ENCODE measurements at places on chromosomes 1 and 21.

DNA sequence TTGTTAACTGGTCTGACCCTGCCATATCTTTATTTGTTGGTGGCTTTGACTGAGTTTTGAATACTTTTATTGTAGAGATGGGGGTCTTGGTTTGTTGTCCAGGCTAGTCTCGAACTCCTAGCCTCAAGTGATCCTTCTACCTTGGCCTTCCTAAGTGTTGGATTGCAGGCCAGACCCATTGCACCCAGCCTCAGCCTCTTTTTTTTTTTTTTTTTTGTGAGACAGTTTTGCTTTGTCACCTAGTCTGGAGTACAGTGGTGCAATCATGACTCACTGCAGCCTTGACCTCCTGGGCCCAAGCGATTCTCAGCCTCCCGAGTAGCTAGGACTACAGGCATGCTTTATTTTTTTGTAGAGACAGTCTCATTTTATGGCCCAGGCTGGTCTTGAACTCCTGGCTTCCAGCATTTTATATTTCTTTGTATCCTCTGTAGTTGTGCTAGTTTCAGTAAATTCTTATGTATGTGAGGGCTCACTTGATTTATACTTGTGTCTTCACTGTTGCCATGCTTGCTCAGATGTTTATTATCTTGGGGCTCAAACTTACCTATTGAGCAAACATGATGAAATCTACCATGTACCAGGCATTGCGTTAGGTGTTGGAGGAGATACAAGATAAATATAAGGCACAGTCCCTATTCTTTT, 24.1 kb downstream of the THRAP3 start:
- no peak for DNase-seq

- DNase-seq = no peak
Measured at GRCh38 chr1:235953801-235954200, 87.1 kb upstream of the LYST start.

GRCh38 chr1:156489166-156489934, 11.2 kb downstream of the MEF2D start:
- DNase-seq = no peak

DNA sequence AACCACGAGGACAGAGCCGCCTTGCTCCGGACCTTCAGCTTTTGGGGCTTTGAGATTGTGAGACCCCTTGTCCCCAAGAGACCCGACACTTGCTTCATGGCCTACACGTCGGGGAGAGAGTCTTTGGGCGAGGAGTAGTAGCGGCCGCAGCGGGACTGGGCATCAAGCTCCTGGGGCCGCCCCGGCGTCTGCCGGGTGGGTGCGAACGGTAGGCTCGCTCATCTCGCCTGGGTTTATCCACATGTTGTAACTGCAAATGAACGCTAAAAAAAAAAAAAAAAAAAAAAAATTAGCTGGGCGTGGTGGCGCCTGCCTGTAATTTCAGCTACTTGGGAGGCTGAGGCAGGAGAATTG, 27.9 kb upstream of the RLF start:
- DNase-seq = no peak

GRCh38 chr1:69611316-69611715, 43.6 kb downstream of the LRRC7 start:
- no peak for DNase-seq

GRCh38 chr1:183365676-183366075, 52.5 kb downstream of the NMNAT2 start:
- DNase-seq = no peak

GRCh38 chr21:15534450-15534886, 195.3 kb upstream of the USP25 start:
- no peak for DNase-seq

- no peak for DNase-seq
Measured at GRCh38 chr1:94527447-94528031, 14.0 kb downstream of the F3 start.

GRCh38 chr1:17710889-17711576, 44.1 kb upstream of the ACTL8 start:
- DNase-seq = no peak

DNA sequence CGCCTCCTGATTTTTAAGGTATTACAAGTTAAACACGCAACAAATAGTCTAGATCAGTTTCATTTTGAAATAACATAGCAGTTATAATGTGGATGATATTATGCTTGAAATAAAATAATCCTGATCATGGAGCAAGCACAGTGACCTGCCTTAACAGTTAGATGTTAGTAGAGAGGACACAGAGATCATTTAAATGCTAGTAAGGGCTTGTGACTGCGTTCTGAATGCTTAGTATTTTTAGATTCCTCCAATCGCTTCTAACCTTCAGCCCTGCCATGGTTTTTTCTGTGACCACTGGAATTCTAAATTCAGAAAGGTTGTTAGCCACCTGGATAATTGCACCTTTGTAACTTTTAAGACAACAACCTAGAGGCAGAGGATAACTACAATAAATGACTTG, 46.4 kb downstream of the KIF26B start:
- DNase-seq = no peak

DNA sequence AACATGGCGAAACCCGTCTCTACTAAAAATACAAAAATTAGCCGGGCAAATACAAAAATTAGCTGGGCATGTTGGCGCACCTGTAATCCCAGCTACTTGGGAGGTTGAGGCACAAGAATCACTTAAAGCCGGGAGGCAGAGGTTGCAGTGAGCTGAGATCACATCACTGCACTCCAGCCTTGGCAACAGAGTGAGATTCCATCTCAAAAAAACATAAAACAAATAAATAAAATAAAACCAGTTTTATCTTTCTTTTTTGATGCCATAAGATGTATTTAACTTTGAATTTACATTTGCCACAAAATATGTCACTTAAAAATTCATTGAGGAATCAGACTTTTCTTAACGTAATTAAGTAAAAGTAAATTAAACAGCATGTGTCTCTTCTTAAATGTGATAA, 113.3 kb upstream of the ERRFI1 start:
- DNase-seq = no peak

Measured in HEK293T (cell line).